ENCODE measurements at places on chromosomes 13 and 19.

GRCh38 chr19:4910594-4911281 lies 1.4 kb downstream of the UHRF1 start:
- DNase-seq: no peak

DNA sequence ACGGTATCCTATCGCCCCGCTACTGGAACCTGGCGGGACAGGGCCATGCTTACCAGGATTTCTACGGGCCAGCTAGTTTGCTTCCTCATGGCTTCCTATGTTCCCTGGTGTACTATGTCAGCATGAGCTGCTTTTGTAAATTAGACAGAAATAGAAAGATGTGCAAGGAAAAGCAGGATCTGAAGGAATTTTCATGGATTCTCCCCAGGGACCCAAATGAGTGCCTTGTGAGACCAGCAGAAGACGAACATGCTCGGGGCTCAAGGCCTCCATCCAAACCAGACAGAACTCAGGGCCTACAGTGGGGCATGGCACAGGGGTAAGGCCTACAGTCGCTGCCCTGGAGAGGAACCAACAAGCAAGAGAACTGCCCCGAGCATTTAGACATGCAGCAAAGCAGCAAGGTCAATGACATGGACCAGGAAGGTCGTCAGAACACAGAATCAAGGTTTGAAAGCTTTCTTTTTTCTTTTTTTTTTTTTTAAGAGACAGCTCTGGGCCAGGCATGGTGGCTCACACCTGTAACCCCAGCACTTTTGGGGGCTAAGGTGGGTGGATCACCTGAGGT lies 17.3 kb downstream of the EPS15L1 start:
- DNase-seq: no peak

DNA sequence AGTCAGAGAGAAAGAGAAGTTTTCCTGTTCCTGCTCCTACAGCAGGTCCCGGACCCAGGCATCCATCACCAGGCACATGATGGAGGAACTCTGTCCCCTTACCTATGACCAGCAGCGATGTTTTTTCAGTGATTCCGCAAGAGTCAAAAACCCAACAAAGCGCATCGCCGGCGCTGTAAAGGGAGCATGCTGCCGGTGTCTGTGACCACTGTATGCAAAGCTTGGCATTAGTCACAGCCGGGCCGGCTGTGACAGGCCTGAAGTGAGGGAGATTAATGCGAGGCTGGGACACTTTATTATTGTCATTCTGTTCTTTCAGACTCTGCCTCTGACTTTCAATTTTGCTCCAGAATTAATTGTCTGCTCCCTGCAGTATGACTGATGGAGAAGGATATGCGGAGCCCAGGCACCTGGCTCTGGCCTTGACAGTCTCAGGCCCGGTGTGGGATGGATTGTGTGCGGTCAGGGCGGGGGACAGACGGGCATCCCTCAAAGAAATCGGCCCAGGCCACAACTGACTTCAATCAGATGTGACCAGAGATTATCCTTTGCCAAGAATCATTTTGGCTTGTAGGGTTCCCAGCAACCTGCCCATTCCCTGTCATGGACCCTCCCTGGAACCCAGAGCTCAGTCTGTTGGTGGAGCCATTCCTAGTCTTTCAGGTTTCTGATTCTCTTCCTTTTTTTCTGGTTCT lies 462.0 kb upstream of the ZNF507 start:
- DNase-seq: no peak

DNA sequence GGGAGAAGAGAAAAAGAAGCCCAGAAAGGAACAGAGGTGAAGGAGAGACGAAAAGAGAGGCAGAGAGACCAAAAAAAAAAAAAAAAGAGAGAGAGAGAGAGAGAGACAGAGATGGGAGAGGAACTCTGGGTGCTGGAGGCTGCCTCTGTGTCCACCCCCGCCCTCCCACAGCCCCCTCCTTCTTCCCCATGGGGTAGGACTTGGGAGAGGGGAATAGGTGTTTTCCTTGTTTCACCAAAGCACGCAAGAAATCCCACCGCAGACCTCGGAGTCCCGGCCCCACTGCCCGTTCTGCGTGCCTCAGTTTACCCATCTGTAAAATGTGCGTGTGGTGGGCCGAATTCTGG lies 4.9 kb downstream of the ONECUT3 start:
- DNase-seq: no peak

DNA sequence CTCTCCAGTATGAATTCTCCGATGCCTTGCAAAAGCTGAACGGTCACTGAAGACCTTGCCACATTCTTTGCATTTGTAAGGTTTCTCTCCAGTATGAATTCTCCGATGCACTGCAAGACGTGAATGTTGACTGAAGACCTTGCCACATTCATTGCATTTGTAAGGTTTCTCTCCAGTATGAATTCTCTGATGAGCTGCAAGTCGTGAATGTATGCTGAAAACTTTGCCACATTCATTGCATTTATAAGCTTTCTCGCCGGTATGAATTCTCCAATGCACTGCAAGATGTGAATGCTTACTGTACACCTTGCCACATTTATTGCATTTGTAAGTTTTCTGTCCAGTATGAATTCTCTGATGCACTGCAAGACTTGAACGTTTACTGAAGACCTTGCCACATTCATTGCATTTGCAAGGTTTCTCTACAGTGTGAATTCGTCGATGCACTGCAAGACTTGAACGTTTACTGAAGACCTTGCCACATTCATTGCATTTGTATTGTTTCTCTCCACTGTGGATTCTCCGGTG lies 20.0 kb upstream of the ZNF841 start:
- DNase-seq: no peak

GRCh38 chr13:24016046-24016445 lies 118.7 kb upstream of the C1QTNF9B start:
- no peak for DNase-seq

- DNase-seq: no peak
These were observed 245.2 kb downstream of the DNAJC15 start for GRCh38 chr13:43268632-43269031.

DNA sequence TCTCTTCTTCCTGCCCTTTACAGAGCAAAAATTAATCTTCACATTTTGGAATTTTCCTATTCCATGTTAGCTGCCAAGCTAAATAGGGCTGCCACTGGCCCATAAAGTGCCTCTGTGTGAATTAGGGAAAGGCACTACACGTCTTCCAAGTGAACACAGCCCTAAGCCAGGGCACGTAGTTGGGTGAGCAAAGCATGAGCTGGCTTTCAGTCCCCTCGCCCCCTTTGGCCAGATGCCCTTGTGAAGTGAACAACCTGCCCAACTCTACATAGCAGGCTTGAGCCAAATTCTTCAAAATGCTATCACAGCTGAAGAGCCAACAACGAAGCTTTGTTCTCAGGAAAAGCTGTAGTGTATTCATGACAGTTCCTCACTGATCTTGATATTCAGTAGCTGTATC lies 213.1 kb downstream of the OXGR1 start:
- no peak for DNase-seq

All from central memory CD4-positive, alpha-beta T cell (primary cell).